Heart left ventricle (tissue), 16 donors: ENCODE measurements at places on chromosomes 2 and 18. TPM values are rescaled to one million over a fixed set of nuclear protein-coding genes. Genes with fewer than 3 reads are reported as not detected.

GRCh38 chr2:12036640-12036983 lies 290.2 kb downstream of the LPIN1 start:
- no peak for DNase-seq

GRCh38 chr2:206940546-206940945 lies 1.2 kb downstream of the CPO start:
- DNase-seq: no peak

GATA6 gene
- total RNA-seq: 76.3 TPM

GRCh38 chr2:218005486-218005885 lies 2.7 kb upstream of the TNS1 start:
- no peak for DNase-seq

DNA sequence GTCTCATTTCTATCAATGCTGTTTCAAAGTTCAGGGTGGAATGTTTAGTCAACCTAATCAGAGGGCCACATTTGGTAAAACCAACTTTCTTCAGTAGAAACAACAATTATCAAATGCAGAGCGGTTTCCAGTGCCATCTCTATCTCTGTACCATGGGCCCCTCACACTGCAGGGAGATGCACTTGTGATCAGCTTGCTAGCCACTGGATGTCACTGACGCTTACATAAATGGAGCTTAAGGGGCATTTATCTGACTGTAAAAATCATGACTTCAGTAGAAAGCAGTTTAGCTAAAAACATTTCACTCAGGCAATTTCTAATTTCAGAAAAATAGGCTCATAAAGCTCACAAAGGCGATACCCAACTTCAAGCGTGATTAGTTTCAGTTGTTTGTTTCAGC lies 678.0 kb downstream of the ZEB2 start:
- DNase-seq: no peak

GRCh38 chr2:185522472-185522871 lies 216.1 kb upstream of the FSIP2 start:
- DNase-seq: no peak

DNA sequence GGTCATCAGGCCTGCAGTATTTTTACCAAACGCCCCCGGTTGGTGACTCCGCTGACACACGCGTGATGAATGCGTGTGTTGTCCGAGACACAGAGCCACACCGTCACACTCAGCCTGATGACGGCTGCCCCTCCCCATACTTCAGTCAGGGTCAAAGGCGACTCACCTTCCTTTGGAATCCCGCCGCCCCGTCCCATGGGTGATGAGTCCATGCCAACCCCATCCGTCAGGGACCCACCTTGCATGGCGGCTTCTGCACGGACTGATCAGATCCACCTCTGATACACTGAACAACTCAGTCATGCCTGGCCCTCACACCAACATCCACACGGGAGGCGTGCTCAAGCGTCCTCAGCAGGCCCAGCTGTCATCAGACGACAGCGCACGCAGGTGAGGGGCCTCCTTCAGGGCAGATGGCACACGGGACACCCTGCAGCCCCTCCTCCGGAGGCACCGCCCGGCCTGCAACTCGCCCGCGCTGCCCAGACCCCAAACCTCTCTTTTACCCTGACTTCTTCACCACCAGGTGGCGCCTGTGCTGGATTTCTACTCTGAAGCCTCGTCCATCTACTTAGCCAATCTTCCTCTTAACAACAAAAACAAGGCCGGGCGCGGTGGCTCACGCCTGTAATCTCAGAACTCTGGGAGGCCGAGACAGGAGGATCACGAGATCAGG lies 89.2 kb downstream of the ZNF516 start:
- peak; percentile 56 for DNase-seq

DNA sequence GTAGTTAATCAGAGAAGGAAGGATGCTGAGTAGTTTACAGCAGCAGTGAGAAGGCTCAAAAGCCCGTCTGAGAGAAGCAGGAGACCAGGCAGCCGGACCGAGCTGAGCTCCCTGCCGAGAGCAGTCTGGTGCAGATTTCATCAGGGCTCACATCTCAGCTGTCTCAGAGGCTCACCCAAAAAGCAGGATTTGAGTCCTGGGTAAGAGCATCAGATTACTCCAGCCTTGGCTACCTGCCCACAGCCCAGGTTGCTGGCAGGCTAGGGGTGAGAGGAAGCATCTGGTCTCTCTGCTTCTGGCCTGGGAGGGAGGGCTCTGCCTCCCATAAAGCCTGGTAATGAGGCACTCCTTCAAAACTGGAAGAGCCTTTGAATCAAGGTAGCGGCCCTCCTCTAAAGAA lies 140.5 kb downstream of the ST6GAL2 start:
- DNase-seq: no peak

DNA sequence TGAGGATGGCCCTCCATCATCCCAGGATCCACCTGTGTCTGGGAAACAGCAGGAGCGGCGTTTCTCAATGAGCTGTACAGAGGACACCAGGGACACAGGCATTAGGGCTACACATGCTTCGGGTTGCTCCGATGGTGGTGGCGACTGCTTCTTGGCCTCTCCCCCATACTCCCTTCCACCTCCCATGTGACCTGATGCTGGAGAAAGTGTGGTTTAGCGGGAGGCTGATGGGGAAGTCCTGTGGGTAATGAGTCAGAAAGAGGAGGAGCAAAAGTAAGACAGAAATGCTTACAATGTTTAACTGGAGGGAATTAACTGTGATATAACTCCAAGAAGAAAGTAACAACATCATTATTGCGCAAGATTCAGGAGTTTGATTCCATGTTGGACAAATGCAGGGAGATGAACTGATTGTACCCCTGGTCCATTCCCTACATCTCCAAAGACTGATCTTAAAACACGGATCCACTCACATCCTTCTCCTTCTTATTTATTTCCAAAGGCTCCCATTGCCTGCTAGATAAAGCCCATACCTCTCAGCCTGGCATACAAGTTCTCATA lies 186.6 kb downstream of the NRP2 start:
- no peak for DNase-seq

DNA sequence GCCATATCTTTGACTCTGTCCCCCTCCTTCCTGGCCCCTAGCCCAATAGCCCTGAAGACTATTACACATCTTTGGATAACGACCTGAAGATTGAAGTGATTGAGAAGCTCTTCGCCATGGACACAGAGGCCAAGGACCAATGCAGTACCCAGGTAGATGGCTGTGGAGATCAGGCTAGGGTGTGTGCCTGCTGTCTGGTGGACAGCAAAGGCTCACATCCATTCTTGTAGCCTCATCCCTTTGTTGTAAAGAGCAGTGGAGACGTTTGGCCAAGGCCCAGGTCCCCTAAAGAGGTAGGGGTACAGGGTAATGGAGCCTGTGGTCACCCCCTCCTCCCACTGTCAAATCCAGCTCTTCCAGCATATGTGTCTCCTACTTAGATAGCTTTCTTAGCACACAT lies 81.4 kb downstream of the EPAS1 start:
- DNase-seq: no peak

CRYGD gene
- total RNA-seq: not detected

DNA sequence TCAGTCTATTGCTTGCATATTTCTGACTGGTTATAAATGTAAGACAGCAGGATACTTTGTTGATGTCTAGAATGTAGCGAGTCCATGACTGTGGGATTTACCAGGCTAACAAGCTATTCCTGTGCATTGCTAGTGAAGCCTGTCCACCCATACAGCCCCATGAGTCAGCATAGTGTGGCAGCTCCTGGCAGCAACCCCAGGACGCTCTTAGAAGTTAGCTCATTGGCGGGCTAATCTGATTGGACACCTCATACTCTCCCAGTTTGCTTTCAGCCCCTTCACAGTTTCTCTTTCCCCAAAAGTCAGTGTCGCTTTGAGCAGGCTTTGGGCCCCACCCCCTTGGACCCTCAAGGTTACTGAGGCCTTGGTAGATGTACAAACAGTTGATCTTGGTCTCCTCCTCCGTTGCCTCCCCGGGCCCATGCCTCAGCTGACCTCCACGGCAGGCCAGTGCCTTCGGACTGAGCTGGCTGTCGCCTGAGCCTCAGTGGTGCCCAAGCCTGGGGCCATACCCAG lies 48.0 kb downstream of the COA5 start:
- no peak for DNase-seq

TCF7L1 gene
- total RNA-seq: 6.4 TPM

DNA sequence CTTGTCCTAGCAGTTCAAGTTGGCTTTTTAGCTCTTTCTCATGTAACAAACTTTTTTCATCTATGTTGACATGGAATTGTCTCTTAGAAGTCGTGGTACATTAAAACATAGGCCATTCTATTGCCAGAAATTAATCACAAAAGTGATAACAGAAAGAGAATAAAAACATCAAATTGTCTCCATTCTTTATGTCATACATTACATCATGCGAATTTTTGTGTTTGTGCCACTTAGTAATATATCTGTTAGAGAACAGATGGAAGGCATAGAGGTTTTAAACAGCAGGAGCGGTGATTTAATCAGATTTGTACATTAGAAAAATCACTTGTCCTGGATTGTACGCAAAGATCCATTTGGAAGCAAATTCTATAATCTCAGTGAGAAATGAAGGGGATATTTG lies 136.5 kb upstream of the CDH20 start:
- DNase-seq: no peak

PPP1R1C gene
- 21.0 TPM for total RNA-seq

DSC3 gene
- total RNA-seq: 0.28 TPM

GRCh38 chr2:54409752-54410151 lies 46.4 kb upstream of the SPTBN1 start:
- DNase-seq: no peak

DNA sequence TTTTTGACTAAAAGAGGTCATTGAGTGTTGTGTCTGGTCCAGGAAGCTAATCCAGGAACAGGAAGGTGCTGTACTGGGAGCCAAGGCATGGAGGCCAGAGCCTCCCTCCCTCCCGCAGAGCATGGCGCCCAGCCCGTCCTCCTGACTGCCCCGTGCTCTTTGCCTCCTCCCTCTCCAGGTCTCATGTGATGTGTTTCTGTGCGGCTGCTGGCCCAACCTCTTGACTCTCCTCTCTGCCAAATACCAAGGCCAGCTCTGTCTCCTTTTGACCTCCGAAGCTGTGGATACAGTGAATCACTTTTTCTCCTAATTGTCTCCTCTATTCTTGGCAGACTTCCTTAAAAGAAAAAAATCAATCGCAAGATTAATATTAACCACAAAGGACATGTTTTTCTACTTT lies 284.1 kb downstream of the PHLPP1 start:
- DNase-seq: peak; percentile 44

DNA sequence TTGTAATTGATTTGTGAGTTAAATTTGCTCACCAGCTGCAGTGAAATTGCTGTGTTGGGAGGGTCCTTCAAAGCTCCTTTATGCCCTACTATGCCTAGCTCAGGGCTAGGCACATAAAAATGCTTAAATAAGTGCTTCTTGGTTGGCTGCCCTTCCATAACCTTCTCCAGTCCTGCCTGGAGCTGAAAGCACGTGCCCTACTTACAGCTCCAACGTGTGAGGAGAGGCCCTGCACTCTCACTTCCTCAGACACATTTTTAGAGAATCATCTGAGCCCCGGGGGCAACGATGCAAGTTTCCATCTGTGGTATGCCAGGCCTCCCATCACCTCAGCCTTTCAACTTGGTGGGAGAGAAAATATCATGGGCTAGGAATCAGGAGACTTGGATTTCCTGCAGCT lies 202.7 kb downstream of the BCL11A start:
- DNase-seq: no peak

- DNase-seq: peak; percentile 38
Observed at GRCh38 chr2:30026091-30027055, 105.0 kb upstream of the ALK start.

- no peak for DNase-seq
Observed at GRCh38 chr2:22683914-22684313, 701.1 kb upstream of the KLHL29 start.

GRCh38 chr18:48569915-48570264 lies 31.1 kb downstream of the CTIF start:
- no peak for DNase-seq

HRH4 gene
- total RNA-seq: 0.16 TPM

UGT1A3 gene
- total RNA-seq: not detected

DNA sequence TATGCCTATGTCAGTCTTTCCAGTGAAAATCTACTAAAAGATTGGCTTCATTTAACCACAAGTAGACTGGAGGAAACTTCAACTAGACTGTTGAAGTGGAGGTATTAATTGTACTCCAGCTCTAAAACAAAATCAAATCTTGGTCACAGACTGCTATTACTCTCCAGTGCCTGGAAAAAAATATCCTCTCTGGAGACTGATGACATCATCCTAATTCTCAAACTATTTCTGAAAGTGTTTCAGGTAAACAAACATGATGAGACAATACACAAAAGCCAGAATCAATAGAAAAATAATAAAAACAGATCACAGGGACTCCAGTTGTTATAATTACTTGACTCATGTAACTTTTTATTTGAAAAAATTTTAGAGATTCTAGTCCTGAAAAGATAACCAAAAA lies 87.7 kb upstream of the MYO3B start:
- DNase-seq: no peak

APCDD1 gene
- 60.6 TPM for total RNA-seq

DNA sequence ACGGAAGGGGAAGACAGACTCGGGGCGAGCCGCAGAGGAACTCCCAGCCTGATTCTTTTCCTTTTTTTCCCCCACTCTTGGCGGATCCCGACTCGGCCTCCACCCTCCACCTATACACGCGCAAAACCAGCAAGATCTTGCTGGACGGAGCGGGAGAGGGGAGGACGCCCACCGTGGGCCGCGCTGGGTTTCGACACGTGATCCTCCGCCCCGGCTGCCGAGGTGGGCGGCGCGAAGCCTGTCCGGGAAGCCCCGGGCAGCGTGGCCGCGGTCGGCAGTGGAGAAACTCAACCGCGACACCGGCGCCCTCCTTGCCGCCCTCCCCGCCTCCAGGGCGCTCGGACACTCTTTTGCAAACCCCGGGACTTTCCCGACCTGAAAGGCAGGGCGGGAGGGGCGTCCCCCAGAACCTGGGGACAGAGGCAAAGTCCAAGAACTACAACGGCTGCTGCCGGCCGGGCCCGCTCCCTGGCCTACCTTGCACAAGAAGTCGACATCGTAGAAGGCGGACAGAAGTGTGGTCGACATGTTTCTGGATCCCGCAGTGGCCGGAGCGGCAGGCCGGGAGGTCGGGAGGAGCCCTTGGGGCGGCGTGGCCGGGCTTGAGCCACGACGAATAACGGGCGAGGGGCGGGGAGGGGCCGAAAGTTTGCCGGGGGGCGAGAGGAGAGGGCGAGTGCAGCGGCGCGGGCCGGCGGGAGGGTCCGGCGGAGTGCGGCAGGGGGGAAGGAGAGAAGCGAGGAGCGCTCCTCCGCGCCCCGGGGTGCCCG lies 433 bp downstream of the ZFP36L2 start:
- no peak for DNase-seq

INHBB gene
- 3.8 TPM for total RNA-seq

DNA sequence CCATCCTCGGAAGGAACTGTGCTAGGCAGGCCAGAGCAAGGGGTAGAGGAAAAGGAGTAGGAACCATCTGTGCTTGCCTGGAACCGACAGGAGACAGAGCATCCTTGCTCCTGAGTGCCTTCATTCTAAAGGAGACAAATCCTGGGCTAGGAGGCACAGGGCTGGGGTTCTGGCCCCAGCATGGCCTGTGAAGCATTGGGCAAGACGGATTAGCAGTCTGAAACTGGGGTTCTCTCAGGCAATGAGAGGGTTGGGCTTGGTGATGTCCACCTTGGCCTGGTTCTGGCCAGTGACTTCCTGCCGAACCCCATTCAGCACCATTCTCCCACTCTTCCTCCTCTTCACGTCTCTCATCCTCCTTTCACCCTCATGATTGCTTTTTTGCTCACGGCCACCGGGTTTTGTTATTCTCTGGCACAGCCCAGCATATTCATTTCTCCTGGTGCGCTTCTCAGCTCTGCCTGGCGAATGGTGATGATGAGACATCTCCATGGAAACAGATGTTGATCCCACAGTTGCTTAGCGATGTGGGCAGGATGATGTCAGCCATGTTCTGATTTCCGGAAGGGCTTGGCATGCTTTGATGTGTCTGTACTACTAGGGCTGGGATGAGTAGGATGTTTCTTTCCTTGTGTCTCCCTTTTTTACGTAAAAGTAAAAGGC lies 127.7 kb downstream of the CAPN13 start:
- no peak for DNase-seq

ALPG gene
- total RNA-seq: not detected

- DNase-seq: no peak
Observed at GRCh38 chr2:144027593-144027992, 492.3 kb downstream of the ZEB2 start.
